Calu3 (cell line): ENCODE measurements at places on chromosomes 1 and 21. TPM values are rescaled to one million over a fixed set of nuclear protein-coding genes. Genes with fewer than 3 reads are reported as not detected.

Gene OR2G6
- total RNA-seq: not detected in 2 replicates

GRCh38 chr1:205578780-205579571 lies 52.8 kb downstream of the ELK4 start:
- DNase-seq: peak; percentile 50

DNA sequence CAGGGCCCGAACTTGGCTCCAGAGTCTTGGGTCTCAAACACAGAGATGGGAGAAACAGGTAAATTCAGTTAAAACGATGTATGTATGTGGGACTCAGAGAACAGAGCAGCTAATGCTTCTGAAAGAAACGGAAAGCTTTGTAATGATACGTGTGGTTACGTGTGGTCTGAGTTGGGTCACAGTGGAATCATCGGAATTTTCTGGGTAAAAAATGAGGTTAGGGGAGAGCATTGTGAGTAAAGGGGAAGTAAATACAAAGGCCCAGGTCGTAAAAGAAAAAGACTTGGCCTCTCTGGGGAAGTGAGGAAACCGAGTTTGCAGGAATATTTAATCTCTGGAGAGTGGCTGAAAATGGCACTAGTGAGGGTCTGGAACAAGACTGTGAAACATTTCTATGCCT lies 8.3 kb downstream of the NHLH2 start:
- DNase-seq: no peak

- peak; percentile 93 for DNase-seq
Observed at GRCh38 chr1:151311589-151312331, 15.5 kb downstream of the PI4KB start.

DNA sequence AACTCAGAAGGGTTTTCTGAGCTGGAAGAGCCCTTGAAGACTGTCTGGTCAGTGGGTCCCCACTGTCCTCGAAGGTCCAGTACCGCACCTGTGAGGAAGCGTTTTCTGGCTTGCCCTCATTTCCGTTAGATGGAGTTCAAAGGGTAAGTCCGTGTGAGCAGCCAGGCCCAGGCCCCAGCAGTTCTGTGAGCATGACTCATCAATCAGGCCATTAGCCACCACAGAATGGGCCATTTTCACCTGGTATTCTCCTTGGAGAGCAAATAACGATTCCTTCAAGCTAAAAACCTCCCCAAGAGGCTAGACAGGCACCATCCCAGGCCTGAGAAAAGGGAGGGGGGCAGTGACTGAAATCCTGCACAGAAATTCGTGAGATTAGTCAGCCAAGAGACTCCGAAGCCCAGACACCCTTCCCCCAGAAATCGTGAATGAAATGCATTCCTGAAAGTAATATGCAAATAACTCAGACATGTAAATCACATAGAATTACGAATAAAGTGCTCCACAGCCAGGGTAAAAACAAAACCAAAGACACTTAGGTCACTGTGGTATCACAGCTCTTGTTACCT lies 66.0 kb downstream of the BCAR3 start:
- peak; percentile 54 for DNase-seq

DNA sequence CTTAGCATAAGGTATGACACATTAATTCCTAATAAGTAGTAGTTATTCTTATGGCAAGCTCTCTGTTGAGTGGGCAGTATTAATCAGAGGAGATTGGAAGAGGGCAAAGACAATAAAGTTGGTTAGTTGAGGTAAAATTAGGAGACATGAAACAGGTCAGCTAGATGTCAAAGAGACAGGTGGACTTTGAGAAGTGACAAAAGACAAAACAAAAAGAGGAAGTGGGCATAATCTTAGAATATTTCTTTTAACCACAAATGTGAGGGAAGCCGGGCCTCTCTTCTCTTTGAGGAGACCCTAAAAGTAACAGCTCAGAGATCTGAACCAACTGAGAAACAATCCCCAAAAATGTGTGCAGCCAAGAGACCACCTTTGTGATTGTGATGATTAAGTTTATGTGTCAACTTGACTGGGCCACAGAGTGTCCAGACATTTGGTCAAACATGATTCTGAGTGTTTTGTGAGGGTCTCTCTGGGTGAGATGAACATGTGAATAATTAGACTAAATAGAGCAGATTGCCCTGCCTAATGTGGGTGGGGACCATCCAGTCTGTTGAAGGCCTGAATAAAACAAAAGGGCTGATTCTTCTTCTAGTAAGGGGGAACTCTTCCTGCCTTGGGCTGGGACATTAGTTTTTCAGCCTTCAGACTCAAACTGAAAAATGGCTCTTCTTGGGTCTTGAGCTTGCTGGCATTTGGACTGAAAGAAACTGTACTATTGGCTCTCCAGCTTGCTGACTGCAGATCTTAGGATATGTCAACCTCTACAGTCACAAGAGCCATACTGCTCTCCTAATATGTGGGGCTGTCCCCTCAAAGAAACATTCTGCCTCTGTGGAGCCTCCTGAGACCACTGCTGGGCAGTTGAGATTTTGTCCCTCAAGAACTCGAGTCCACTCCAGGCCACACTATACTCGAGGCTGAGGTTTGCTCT lies 40.0 kb downstream of the FCRL5 start:
- no peak for DNase-seq

Gene S100A7A
- not detected in 2 replicates for total RNA-seq

DNA sequence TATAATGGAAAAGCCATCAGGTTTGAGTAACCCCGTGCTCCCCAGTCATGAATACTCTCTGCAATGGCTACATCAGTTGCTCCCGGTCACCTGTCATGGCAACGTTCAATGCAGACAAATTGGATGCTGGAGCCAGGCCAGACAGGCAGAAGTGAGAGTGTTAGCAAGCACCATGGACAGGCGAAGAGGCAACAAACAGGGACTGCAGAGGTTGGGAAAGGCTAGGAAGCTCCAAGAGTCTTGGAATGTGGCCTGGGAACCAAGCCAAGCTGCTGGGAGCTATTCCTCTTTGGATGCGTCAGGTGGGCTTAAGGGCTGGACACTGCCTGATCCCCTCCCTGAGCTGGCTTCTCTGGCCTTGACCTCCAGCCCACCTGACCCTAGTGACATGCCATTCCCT lies 102.9 kb downstream of the ACTL8 start:
- no peak for DNase-seq

Gene LIN28A
- total RNA-seq: not detected in 2 replicates

- no peak for DNase-seq
Observed at GRCh38 chr1:193325771-193326170, 139.4 kb upstream of the B3GALT2 start.

DNA sequence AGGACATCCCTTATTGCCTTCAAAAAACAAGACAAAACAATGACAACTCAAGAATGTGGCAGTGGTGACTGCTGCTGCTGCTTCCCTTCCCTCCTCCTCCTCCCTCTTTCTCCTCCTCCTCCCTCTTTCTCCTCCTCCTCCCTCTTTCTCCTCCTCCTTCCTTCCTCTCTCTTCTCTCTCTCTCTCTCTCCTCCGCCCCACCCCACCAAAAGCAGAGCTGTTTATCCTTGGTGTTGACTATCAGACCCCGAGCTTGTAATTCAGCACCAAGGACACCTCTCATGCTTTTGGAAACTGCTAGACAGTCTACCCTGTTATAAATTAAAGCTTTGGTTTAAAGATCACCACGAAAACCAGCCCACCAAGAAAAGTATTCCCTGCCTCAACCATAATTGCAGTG lies 72.4 kb upstream of the IFNAR2 start:
- DNase-seq: no peak

Gene LHX8
- not detected in 2 replicates for total RNA-seq

- DNase-seq: no peak
Observed at GRCh38 chr1:65812065-65812464, 19.4 kb downstream of the PDE4B start.

- DNase-seq: no peak
Observed at GRCh38 chr1:145849356-145850160, 4.1 kb downstream of the NUDT17 start.

Gene CADM3
- not detected in 2 replicates for total RNA-seq

DNA sequence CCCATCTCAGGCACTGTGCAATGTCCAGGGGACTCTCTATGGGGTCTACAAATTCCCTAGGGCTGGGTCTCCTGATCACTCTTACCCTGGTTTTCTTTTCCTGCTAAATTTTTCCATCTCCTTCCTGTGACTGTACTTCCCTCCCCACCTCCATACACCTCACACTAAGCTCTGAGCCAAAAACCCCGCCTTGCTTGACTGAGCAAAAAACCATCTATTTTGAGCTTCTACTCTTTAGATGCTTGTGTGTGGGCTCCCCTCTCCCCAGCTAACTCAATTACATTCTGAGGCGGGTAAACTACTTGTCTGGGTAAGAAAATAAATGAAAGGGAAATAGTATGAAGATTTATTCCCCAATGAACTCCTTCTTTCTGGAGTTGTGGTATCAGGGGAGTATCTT lies 187.9 kb downstream of the PTPRU start:
- DNase-seq: no peak

GRCh38 chr1:108947871-108948525 lies 15.3 kb downstream of the CLCC1 start:
- no peak for DNase-seq

Gene S100A1
- total RNA-seq: not detected in 2 replicates

Gene RHEX
- total RNA-seq: 75.1 and 88.9 TPM in 2 replicates

- no peak for DNase-seq
Observed at GRCh38 chr1:89881415-89882058, 60.7 kb downstream of the LRRC8D start.

DNA sequence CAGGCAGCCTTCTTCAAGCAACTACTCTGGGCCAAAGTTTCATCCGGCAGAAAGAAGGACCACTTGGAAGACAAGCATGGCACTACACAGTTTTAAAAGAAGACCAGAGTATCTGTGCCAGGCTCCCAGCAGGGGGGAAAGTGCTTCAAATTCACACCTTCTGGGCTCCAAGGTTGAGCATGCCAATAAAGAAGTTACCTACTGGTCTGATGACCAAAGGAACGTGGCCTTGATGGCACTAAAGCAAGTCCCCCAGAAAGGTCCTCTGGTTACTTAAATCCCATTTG lies 73.5 kb downstream of the CD46 start:
- DNase-seq: no peak

DNA sequence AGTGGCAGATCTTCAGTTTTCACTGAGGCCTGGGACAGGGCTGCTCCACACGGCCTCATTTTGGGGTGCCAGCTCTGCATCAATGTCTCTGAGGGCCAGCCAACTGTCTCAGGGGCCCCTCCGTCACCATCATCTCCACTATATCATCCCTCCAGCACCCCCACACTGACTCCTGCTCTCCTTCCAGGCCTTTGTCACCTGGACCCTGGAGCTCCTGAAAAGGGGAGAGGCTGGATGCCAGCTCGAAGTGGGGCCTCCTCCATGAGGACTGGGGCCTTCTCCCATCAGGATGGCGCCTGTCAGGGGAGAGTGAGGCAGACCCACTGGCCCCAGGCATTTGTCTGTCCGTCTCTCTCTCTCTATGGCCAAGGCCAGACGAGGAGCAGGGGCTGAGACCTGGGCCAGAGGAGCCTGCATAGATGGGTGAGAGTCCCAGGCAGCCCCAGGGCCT lies 44.7 kb upstream of the LRP8 start:
- DNase-seq: no peak

DNA sequence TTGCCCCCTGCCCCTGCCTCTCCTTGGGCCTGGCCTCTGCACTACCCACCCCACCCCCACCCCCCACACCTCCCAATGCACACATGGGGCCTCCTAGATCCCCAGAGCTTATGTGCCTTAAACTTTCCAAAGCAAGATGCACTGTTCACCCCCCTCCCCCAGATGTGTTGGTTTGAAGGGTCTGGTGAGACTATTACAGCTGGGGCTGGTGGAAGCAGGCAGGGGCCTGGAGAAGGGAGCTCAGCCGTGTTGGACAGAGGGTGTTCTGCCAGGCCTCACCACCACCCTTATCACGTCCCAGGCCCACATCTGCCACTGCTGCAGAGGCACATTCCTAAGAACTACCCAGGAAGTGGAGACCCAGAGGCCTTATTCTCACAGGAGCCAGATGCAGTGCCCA lies 18.3 kb upstream of the RSPO1 start:
- DNase-seq: no peak

Gene GUCA2A
- total RNA-seq: not detected in 2 replicates

DNA sequence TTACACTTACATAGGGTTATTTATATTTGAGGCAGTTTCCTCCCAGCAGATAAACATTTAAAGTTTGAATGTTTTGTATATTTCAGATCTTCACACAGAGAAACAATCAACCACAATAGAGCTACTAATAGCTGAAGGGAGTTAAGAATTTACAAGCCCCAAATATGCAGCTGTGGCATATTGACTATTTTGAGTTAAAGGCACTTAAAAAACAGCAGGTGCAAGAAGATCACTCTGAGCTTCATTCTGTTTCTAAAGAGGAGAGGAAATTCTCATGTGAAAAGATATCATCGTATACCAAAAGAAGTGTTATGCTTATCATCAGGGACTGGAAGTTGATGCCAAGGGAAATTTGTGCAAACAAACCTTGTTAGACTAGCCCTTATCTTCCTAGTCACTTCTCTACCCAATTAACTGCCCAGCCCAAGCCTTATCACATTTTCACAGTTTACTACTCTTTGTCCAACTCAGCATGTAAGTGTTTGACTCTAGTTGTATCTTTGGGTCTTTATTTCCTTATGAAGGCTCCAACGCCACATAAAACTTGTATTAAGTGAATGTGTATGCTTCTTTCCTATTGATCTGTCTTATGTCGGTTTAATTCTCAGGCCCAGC lies 66.3 kb upstream of the COG2 start:
- DNase-seq: no peak

DNA sequence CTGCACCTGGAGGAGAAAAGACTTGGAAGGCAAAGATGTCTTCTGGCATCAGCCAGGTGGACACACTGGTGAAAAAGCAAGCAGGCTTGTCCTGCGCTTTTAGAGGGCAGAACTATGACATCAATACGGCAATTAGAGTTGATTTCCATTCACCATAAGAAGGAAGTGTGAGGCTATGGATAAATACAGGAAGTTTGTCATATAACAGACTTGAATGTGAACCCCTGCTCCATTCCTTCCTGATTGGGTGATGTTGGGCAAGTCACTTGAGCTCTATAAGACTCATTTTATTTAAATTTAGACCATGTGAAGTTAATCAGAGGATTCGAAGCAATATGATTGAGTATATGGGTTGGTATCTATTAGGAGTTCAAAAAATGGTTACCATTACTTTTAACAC lies 137.8 kb downstream of the PLPP3 start:
- no peak for DNase-seq

DNA sequence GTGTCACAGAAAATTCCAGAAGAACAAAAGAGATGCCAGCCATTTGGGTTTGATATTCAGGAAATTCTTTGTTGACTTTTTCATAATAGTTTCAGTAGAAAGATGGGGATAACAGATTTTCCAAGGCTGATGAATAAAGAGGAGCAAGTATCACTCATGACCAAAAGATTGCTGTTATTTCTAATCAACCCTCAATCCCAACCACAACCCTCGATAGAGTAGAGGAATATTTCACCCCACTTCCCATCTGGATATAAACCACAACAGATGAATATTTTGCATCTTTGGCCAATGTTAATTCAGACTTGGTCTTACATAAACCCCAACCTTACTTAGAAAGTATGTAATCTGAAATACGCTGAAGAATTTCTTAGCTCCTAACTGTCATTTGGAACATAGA lies 232.4 kb downstream of the SEC16B start:
- DNase-seq: no peak
